ENCODE measurements at places on chromosomes 11 and 22.
A peak's percentile ranks its signal among the peaks of the same experiment; 100 is the strongest.

DNA sequence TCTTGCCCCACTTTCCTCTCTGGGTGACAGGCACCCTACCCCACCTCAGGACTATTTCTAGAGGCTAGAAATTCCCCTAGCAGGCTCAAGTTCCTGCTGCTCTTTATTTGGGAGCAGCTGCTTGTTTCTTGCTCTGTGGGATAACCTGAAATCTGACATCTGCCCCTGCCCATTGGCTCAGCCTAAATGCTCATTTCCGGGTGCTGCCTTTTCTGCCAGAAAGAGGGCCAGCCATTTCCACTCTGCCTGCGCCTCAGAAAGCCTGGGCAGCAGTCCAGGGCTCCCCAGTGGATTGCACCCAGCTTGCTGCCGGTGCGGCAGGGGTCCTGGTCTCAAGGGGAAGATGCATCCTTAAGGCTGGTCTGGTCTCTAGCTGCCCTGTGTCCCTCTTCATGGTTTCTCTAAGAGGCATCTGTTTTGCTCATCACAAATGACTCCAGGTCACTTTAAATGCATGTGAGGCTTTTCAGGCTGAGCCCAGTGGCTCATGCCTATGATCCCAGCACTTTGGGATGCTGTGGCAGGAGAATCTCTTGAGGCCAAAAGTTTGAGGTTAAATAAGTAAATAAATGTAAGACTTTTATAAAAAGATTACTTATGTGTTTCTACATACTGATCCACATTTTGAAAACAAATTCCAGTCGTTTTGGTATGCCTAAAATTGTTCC is 10.3 kb upstream of the PNPLA5 start:
- DNase-seq: peak; percentile 70

GRCh38 chr22:38315823-38316363 is 1.3 kb downstream of the CSNK1E start:
- DNase-seq: no peak

DNA sequence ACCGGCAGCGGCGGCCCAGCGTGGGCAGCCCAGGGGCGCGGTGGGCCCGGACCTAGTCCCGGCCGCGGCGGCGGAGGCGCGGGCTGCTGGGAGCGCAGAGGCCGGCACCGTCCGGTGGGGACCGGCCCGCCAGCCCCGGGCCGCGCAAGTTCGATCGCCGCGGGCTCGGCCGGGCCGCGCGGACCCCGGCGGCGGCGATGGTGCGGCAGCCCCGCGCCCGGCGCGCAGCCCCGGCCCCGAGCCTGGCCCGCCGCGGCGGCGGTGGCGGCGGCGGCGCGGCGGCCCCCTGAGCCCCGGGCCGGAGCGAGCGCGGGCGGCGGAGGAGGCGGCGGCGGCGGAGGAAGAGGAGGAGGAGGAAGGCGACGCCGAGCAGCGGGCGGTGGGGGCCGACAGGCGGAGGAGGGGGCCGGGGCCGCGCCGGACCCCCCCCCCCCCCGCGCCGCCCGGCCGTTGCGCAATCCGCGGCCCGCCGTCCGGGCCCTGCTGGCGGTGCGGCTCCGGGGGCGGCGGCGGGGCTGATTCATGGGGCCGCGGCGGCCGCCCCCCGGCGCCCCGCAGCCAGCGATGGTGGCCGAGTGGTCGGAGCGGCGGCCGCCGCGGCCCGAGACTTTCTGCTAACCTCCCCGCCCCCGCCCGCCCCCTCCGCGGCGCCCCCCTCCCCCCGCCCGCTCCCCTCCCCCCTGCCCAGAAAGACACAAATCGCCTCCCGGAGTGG is 1251.9 kb downstream of the BRD1 start:
- peak; percentile 57 for DNase-seq

- peak; percentile 73 for DNase-seq
Measured at GRCh38 chr11:132402071-132402684, 1031.8 kb downstream of the NTM start.

DNA sequence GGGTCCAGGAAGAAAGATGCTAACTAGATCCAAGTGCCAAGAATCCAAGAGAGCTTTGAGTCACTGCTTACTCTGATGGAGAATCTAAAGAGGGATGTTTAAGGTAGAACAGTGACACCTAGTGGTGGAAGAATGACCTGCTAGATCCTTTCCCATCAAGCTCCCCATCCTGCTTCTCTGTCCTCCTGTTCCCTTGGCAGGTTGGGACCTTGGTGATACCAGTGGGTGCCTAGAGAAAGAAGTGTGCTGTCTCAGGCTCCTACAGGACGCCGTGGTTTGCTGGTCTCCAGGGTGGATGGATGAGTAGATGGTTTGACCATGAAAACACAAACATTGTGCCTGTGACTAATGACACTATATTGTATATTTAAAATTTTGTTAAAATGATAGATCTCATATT is 383.7 kb downstream of the TMEM135 start:
- DNase-seq: peak; percentile 79

- DNase-seq: no peak
Measured at GRCh38 chr22:42760806-42761565, 40.3 kb upstream of the A4GALT start.

DNA sequence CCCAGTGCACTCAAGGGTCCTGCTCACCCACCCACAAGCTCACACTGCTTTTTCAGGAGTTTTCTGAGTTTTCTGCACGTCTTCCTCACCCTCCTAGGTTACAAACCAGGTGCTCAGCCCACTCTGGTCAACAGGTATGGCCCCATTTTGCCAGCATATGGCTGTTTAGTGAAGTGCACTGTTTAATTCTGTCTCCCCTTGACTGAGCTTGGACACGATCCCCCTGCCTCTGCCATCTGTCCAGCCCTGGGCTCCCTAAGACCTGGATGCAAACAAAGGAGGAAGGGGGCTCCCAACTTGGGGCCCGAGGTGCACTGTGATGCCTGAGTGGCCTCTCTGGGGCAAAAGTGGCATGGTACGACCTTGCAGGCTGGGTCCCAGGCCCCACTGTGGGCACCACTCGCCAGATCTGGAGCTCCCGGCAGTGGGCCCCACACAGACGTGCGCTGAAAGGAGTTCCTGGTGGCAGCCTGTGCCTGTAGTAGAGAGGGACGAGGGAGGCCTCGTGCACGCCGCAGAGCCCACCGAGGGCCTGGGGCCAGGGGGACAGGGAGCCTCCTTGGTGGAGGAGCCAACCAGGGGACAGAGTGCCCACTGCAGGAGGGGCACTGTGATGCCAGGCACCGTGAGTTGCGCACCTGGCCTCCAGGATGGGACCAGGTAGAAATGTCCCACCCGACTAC is 37.3 kb upstream of the COMT start:
- no peak for DNase-seq

- no peak for DNase-seq
Measured at GRCh38 chr11:46977038-46977813, 40.7 kb downstream of the CSTPP1 start.
